ENCODE measurements at places on chromosomes 6 and 20.

DNA sequence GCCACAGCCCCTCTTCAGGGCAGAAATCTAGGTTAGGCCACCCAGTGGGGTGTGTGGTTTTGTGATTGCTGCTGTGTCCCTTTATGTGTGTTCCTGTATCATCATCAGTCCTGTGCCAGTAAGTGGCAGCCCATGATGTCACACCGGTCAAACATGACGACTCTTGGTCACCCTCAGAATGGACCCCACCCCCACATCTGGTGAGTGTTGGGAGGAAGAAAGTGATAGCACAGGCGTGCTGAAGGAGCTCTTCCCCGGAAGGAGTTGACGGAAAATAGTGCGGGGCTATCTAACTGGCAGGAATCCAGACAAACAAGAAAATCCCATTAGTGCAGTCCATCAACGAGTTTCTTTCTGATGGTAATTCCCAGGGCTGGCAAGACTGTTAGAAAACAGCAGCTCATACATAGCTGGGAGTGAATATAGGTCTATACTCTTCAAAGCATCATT is 33.4 kb upstream of the IL17A start:
- DNase-seq = no peak

DNA sequence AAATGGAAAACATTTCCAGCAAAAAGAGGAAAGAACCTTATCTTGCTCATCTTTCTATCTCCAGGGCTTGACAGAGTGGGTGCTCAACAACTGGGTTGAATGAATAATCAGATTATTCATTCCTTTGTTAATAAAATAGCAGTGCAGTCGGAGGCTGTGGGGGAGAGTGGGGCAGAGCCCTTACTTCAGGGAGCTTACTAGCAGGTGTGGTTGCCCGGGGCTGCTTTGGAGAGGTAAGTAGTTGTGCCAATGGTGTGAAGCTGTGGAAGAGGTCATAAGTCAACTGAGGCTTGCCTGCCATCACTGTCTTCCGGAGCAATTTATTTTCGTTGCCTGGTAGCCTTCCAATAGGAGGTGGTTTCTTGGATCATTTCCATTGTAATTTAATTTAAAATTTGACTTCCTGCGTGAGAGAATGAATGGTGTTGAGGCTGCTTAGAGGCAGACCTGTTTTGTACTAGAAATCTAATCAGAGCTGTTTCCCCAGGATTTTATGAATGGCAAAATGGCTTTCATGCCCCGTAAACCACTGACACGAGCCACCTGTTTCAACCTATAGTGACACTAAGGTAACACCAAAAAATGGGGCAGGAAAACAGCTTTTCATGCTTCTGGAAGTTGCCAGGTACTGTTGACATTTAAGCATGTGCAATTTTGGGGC is 51.4 kb downstream of the ZDHHC14 start:
- DNase-seq = no peak

GRCh38 chr6:117550618-117551242 is 51.6 kb downstream of the GOPC start:
- no peak for DNase-seq

DNA sequence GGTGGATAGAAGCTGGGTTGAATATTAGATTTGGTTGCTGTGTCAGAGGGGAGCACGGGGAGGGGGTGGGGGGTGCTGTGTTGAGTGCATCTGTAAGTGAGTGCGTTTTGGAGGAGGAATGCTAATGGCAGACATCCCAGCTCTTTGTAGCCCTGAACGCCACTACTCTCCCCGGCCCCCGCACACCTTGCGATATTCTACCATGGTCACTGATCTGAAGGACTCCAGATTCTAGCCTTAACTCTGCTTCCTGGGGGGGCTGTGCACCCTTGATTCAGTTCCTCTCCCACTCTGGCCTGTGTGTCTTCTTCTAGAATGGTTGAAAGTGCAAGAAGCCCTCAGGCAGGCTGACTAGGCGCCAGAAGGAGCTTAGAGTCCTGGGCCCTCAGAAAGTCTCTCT is 7.1 kb downstream of the GLP1R start:
- no peak for DNase-seq

DNA sequence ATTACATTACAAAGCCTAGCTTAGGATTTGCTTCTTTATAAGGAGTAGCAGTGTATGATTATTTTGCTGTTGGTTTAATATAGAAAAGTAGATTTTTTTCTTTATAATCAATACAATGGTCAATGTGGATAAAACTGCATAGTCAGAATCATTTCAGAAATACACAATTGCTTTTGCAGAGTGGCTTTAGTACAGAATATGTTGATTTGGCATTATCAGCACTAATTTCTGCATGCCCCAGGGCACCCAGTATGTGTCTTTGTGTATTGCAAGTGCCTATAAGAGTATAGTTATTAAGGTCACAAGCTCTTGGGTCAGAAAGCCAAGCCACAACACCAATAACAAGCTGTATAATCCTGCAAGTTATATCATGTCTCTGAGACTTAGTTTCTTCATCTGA is 258.4 kb downstream of the PLCB1 start:
- no peak for DNase-seq

DNA sequence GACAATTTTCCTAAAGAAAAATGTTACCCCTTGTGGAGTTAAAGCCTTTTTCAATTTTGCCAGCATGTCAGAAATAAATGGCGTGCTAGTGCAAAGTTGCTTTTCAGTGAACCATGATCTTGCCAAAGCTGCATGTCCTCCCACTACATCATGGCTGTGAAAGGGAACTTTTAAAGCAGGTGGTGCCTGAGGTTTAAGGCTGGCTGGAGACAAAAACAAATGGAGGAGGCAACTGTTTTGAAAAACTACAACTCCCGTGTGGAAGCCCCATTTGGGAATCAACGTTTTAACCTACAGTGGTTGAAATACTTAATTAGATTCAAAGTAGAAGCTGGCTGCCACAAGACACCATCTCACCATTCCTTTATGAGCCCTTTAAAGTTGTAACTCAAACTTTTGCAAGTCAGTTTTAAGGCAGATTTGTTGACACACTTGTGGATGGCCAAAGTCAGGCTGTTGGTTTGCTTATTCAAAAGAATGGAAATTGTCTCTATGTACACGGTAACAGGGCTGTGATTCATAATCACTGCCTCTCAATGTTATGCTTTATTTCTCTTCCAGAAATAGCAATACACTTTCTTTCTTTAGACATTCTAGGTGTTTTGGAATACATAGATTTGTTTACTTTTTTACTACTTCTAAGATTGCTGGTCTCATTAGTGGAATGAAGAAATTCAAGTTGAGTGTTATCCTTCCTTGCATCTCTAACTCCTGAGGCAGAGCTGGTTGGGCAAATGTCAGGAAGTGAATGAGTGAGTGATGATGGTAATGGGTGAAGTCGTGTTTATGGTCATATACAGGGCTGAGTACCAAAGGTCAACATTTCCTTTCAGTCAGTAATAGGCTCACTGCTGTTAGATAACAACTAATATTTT is 196.4 kb upstream of the GMDS start:
- no peak for DNase-seq

DNA sequence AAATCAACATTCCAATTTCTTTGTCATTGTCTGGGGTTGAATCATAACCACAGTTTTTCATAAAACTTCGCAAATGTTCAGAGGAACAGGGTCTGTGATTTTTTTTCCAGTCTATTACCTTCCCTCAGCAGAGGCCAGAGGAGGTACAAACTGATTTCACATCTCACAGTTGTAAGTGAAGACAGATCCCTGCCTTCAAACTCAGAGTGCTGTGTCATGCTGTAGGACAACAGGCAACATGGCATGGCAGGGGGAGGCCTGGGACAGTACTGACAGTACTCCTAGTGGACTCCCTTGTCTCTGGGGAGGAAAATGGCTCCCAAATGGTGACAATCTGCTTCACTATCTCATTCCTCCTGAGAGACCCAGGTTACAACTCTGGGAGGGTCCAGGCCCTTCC is 308.6 kb downstream of the CDC5L start:
- DNase-seq = no peak

DNA sequence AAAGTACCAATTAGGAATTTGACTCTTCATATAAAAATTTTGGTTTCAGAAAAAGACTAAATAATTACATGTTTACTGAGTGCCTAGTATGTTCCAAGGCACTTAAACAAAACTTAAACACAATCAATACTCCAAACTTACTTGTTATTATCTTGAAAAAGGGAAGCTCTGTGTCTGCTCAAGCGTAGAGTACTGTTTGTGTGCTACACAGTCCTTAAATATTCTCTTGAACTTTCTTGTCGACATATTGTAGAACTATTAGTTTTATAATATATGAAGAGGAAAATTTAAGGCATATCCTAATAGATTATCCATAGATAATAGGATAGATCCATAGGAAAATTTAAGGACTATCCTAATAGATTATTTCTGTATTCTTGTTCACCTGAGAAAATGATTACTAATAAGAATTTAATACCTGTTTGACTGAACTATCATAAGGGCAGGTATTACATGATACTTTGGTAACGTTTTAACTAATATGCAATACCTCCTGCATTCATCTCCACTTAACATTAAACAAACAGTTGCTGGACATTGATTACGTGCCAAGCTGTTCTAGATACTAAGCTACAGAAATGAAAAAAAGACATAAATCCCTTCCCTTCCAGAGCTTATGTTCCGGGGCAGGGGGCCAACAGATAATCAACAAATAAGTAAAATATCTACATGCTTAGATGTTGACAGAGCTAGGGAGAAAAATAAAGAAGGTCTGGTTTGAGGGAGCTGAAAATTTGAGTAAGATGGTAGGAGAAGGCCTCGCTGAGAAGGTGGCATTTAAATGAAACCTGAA is 115.2 kb upstream of the BCLAF1 start:
- no peak for DNase-seq

DNA sequence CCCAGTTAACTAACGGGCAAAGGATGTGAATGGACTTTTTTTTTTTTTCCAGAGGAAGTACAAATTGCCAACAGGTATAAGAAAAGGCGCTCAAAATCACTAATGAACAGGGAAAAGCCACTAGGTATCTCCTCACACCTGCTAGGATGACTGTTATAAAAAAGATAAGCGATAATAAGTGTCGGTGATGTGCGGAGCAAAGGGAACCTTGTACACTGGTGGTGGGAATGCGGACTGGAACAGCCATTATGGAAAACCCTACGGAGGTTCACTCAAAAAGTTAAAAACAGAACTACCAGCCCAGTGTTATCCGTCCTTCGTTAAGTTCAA is 787 bp upstream of the RAB32 start:
- DNase-seq = no peak

DNA sequence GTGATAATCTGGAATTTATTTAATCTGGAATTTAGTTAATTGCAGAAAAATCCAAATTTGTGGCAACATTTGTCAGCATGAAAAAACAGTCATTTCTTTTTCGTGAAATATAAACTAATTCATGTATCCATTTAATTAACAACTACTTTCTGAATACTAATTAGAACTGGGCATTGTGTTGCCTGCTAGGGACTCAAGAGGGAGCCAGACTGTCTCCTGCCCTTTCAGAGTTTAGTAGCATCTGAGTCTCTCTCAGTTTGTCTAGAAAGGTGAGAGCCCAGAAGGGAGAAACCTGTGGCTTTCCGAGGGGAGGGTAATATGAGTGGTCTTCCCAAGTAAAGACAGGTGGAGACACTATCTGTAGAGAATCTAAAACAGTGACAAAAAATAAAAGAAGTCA is 210.9 kb upstream of the HDDC2 start:
- no peak for DNase-seq

DNA sequence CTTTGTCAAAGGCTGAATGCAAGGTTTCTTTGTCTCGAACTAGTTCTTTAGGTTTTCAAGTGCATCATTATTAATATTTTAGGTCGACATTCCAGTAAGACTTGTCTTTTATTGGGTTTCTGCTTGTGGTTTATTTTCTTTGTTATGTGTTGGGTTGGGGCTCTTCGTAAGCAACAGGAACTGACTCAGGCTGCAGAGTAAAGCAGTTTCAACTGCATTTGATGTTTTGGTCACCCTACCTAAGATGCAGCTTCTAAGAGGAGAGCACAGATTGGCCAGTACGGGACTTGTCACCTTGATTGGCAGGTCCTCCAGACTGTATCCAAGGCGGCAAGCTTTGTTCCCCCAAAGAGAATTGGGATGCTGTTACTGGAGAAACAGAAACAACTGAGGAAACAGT is 149.5 kb upstream of the SULF2 start:
- no peak for DNase-seq

- no peak for DNase-seq
Observed at GRCh38 chr6:159533568-159533967, 159.5 kb downstream of the SOD2 start.

GRCh38 chr6:123448306-123448884 is 188.4 kb downstream of the TRDN start:
- DNase-seq = no peak

DNA sequence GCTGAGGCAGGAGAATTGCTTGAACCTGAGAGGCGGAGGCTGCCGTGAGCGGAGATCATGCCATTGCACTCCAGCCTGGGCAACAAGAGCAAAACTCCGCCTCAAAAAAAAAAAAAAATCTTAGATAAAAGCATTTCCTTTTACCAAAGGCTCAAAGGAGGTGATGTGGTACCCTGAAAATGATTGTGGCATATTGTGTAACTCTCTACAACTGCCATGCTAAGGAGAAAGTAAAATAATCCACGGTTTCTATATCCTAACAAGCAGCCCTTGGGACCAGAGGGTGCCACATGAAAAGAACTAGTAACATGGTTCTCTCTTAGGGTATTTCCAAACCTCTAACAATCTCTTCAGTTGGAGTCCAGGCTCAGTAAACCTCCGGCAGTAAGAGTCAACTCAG is 38.8 kb upstream of the SLA2 start:
- DNase-seq = no peak

GRCh38 chr6:101070044-101070608 is 189.0 kb upstream of the ASCC3 start:
- DNase-seq = no peak

- DNase-seq = no peak
Observed at GRCh38 chr6:118494091-118494490, 54.0 kb upstream of the PLN start.

GRCh38 chr20:62505337-62506045 is 29.7 kb upstream of the GATA5 start:
- DNase-seq = no peak

- DNase-seq = no peak
Observed at GRCh38 chr6:87661016-87661415, 41.0 kb downstream of the AKIRIN2 start.

DNA sequence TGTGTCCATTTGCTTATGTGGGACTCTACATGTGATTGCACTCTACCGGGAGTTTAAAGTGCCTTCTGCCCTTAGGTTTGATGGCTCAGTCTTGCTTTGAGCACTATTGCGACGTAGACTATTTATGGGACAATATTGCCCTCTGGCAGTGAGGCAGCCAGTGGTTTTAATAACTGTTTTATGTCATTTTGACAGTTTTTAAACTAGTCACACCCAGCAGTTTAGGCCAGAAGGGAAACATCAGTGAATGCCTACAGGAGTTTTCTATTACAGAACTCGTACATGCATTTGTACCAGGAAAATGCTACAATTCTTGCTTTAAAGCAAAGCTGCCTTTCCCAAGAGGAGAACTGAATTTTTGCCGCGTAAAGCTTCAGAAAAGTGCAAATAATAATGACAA is 813.7 kb downstream of the KIF16B start:
- no peak for DNase-seq

DNA sequence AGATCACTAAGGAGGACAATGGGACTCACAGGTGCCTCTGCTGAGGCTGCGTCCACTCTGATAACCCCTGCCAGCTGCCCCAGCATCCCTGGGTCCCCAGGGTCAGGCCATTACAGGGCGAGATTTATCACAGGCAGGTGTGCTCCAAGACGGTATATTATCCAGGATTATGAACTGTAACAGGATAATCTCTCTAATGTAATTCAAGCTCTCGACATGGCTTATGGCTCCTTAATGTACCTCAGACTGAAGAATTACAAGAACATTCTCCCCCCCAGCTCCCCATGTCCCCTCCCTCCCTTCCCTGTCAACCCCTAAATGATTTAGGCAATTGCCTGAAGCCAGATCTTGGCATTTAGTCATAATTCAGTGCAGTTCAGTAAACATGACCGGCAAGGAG is 86.8 kb downstream of the NCR2 start:
- DNase-seq = no peak

Data from stimulated activated CD4-positive, alpha-beta T cell treated with anti-CD3 and anti-CD28 coated beads, TNF-alpha, amount 100 ng/mL, for 1 hour (primary cell).